ENCODE measurements at places on chromosomes 3 and 15.
A peak's percentile ranks its signal among the peaks of the same experiment; 100 is the strongest.

DNA sequence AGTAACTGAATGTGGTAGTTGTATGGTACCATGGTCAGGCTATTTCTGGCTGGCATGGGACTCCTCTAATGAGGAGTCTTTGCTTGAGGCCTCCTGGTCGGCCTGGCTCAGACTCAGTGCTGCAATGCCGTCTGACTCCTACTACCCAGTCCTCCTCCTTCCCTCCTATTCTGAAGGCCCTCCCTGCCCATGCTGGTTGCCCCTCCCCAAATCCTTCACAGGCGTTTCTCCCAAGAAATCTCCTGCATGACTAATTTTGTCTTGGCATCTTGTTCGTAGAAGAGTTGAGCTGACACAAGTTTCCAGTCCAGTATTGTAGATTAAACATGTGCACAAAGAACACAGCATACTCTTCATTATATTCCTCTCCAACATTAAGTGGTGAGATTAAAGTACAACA, 115.5 kb downstream of the NFKBIZ start:
- DNase-seq = peak; percentile 68

DNA sequence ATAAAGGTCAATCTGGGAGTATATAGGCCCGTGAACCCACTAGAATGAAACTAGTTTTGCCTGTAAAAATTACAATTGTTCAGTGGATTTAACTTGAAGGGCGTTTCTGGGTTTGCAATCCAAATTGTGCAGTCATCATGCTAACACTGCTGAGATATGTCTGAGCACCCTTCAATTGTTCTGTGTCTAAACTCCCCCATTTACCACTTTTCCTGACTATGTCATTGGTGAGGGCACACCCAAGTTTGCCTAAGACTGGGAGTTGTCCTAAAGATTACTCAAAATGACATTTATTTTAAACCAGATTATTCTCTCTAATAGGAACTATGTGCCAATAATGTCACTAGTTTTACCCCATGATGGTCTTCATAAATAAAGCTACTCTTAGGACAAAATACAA, 54.6 kb downstream of the EMC4 start:
- DNase-seq = no peak

DNA sequence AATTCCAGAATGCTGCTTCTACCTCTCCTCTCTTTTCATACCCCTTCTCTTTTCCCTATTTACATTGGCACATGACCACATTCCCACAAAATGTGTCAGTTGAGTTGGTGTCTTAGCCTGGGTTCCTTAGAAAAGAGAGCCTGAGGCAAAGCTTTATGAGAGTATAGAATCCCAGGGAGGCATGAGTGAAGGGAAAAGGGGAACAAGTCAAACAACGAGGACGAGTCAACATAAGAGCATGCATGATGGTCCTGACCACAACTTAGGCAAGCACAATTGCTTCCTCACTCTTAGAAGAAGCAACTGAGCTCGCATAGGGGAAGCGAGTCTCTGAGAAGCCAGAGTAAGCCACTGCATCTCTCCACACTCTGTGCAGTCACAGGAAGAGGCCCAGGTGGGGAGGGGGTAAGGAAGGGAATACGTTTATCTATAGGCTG, 15.4 kb upstream of the ZNF774 start:
- DNase-seq = no peak

GRCh38 chr3:73739791-73740453, 115.2 kb upstream of the PDZRN3 start:
- no peak for DNase-seq

GRCh38 chr3:62151591-62151990, 221.8 kb downstream of the FEZF2 start:
- DNase-seq = no peak

DNA sequence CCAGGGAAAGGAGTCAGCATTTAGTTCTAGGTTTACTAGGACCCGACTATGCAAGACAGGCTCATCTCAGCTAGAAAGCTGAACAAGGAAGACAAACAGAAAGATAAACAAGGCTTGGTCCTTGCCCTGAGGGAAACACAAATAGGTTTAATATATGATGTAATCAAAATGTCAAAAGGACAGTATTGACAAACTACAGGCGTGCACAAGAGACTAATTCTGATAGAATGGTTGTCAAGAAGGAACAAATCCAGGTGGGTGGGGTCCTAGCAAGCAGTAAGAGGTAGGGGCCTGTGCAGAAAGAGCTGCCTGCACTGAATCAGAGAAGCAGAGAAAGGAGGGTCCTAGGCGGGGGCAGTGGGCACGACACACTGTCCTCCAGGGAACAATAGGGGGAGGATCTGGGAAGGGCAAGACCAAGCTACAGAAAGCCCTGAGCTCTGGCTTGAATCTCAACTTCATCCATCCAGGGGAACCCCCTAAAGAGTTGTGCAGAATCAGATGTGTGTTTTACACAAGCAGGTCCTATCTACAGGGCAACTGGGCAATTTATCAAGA, 23.4 kb downstream of the RFTN1 start:
- DNase-seq = no peak

DNA sequence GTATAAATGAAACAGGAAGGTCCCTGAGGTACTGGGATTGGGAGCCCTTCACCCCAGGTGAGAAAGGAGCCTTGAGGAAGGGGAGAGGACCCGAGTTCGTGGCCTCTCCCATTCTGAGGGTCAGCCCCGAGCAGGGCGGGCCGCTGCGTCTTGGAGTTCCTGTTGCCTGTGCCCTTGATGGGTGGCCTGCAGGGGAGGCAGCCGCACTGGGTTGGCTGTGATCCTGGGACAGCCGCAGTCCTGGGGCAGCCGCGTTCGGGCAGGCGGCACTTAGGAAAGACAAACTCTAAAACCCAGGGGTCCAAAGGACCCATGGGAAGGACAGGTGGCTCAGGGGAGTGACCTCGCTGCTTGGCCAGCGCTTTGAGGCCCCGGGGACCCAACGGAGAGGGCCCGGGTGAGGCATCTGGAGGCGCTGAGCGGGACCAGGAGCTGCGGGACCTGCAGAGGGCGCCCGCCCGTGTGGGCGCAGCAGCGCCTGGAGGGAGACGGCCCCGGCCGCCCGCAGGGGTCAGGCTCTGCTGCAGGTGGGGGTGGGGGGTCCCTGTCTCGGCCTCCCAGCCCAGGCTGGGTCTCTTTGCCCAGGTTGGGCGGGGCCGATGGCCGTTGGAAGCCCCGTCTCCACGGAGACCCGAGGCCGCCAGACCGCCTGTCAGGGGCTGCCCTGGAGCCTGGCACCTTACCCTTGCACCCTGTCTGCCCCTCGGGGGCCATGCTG, 65.1 kb downstream of the HMCES start:
- DNase-seq = no peak

DNA sequence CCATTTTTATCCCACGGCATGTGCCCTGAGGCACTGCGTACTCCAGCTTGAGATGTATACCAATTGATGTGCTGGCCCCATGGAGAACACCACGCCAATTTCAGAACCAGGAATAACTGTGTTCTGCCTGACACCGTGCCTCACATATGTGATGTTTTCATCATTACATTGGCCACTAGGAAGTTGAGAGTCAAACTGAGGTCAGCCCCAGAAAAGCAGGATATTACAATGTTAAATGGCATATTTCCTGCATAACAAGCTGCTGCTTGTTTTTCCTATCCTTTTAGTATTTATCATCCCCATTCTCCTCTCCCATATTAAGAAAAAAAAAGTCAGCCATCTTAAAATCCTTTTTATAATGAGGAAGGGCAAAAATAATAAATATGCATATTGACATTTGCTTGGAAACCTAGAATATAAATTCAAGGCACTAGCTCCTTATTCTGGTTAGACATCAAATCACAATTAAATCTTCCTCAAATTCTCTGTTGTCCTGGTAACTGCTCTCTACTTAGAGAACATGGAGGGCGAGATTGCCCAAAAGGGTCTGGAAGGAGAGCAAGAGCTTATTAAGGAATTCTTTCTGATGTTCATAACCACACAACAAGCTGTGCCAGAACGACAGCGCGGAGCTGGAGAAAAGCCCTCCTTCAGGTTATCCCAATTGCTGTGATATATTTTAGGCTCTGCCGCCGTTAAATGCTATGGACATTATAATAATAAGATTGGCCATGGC, 112.6 kb downstream of the UACA start:
- no peak for DNase-seq

- no peak for DNase-seq
Measured at GRCh38 chr3:5141760-5142159, 19.7 kb downstream of the ARL8B start.

DNA sequence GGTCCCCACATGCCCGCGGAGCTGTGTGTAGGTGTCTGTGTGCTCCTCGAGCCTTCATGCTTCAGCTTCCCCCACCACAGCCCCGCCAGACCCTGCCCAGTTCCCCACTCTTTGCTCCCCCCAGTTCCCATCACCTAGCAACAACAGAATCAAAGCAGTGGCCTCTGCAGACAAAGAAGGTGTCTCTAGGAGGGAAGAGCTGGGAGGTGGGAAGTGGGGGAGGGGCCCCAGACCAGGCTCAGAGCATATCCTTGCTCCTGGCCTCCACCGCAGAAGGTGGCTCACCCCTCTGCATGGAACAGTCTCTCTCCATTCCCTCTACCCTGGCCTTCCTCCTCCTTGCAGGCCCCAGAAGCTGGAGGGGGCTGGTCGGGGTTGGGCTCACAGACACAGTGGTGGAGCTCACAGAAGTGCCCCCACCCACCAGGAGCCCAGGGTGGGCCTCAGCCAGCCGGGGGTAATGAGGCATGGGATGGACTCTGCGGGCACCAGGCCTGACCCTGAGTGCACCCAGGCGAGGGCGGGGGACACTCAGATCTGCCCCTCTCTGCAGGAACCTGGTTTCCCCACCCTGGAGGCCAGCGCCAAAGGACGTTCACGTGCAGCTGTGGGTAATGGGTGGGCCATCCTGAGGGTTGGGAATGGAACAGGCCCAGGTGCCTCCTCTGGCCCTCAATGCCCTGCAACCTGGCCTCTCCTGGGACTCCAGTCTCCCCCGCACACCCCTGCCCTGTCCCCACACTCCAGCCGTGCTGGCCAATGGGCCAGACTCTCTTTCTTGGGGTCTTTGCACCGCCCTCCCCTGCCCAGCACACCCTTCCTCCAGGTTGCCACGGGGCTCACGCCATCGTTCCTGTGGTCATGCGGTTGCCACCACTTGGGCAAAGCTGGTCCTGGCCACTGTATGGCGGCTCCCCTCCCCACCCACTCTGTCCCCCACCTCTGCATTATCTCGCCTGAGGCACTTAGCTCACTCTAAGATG, 53.4 kb downstream of the TPRA1 start:
- DNase-seq = no peak

- DNase-seq = no peak
Measured at GRCh38 chr3:13533885-13534301, 15.0 kb upstream of the FBLN2 start.

- DNase-seq = no peak
Measured at GRCh38 chr15:77826006-77826695, 193.4 kb upstream of the LINGO1 start.

DNA sequence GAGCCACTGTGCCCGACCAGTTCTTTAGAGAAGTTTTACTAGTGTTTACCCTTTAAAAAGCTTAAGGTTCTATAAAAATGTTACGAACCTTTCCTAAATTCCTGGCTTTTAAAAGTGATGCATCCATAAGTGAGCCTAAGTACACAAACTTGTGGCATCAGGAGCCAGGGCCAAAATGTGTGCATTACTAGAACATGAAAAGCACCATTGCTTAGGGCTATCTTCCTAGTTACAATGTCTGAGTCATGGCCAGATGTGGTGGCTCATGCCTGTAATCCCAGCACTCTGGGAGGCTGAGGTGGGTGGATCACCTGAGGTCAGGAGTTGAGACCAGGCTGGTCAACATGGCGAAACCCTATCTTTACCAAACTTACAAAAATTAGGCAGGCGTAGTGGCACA, 39.9 kb downstream of the LEO1 start:
- peak; percentile 20 for DNase-seq

DNA sequence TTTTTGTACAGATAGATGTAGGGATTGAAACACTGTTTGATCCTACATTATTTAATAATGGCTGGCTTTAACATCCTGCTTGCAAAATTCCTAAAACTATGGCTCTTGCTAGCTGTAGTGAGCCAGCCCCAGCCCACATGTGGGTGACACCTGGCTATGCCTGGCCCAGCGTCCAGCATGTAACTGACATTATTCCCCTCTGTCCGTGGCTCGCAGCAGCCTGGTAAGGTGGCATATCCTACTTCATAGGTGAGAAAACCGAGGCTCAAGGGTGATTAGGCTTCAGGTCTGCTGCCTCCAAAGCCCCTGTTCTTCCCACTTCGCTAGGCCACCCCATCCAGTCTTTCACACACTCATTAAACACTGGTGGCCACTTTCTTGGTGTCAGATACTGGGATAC, 1.6 kb downstream of the CALML4 start:
- DNase-seq = no peak

- peak; percentile 22 for DNase-seq
Measured at GRCh38 chr3:126745760-126746394, 41.8 kb downstream of the CHCHD6 start.

GRCh38 chr3:127073941-127074820, 91.3 kb downstream of the PLXNA1 start:
- DNase-seq = no peak

DNA sequence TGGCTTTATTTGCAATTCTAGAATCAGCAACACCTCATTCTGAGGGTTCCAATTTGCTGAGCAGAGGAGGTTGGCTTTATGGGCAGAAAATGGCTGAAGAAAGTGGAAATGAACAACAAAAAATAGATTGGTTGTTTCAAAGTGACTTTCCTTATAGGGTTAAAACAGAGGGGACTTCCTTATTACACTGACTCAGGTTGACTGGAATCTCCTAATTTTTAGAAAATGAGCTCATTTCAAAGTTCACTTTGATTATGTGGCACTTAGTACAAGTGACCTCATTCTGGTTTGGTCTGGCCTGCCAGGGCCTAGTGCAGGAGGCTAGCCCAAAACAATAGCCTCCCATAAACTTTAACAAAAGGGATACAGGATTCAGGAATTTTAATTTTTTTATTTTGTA, 41.4 kb downstream of the NFKBIZ start:
- peak; percentile 61 for DNase-seq

GRCh38 chr3:176074096-176074495, 1123.2 kb downstream of the TBL1XR1 start:
- no peak for DNase-seq

GRCh38 chr15:68972201-68973065, 42.1 kb upstream of the NOX5 start:
- no peak for DNase-seq

GRCh38 chr15:63186065-63186464, 3.3 kb upstream of the RAB8B start:
- no peak for DNase-seq

DNA sequence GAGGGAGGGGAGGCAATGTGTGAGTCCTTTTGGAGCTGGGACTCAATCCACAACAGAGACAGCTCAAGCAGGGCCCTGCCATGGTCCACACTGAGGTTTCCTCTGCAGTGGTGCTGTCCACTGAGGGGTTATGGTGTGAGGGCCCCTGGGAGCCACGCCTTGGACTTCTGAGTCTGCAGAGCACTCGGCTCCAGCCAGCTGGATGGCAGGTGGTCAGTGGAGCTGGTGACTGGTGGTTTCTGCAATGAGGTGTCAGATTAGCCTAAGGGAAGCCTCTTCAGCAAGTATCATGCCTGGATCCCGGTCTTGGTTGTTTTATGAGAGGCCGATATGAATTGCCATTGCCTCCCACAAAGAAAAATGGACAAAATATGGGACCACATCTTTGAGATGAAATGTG, 21.7 kb downstream of the LSM3 start:
- DNase-seq = no peak
